ENCODE measurements at places on chromosomes 4 and X.

DNA sequence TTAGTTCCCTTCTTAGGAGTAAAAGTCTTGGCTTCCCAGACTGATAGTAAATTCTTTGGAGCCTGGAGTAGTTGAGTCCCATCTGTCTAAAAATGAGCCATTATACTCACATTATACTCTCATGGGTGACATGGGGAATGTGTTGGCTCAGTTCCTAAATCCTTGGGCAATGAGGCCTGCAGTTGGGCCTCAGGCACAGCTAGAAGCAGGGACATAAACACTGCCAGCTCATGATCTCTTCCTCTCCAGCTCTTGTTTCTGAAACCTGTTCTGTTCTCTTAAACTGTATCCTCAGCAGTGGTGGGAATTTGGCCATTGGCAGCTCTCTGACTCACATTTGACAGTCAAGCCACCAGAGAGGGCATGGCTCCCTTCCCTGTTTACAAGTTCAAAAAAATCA lies 212.5 kb downstream of the SPATA18 start:
- DNase-seq = no peak

GRCh38 chr4:14177987-14178386 lies 550.5 kb upstream of the BOD1L1 start:
- no peak for DNase-seq

DNA sequence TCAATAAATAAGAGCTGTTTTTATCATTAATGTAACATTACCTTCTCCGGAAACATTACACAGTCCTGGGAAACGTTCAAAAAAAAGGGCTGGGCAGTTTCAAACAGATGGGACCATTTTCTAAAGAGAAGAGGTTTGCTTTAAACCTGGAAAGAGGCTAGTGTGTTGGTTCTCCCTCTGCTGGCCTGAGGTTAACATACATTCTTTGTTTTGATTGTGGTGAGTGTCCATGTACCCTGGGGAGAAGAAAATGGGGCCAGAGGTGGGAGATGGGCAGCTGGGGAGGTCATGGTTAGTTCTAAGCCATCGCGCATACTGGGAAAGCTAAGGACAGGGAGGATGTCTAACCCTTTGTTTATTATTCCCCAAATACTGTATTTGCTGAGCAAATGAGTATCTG lies 194.7 kb downstream of the CPEB2 start:
- no peak for DNase-seq

DNA sequence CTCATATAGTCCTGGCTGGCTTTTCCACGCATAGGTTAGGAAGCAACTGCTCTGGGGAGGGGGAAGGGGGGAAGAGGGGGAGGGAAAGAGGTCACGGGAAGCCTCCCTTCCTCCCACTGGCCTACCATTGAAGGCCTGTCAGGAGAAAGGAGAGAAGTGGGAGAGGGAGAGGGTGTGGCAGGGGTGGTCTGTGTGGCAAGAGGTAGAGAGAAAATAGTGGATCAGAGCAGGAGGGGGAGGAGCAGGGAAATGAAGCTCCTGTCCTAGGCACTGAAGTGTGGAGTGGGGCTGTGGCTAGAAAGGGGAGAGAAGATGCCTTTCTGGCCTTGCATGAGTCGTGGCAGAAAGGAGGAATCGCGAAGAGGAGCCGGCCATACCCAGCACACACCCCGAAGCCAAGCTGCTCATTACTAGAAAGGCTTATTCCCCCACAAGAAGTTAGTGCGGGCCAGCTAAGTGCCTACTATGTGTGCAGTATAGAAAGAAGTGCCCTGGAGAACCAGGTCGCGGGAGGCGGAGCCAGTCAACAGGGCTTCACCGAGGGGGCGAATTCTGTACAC lies 1.1 kb upstream of the TMEM164 start:
- DNase-seq = no peak

GRCh38 chr4:106893903-106894302 lies 142.2 kb downstream of the DKK2 start:
- no peak for DNase-seq

GRCh38 chr4:15899511-15899910 lies 39.0 kb downstream of the FGFBP1 start:
- DNase-seq = no peak

DNA sequence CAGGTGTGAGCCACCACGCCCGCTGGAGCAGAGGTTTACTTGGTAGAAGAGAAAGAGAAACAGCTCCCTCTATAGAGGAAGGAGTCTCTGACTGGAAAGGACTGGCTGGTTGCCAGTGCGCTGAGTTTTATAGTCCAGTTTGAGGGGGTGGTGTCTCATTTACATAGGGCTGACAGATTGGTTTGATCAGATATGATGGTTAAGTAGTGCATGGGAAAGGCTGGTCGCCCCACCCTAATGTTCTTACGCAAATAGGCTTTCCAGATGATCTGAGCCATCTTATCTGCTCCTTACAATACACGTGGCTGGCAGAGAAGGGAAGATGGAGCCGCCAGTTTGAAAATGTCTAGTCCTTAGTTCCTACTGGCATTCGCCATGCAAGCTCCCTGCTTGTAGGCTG lies 439.5 kb downstream of the NAF1 start:
- no peak for DNase-seq

DNA sequence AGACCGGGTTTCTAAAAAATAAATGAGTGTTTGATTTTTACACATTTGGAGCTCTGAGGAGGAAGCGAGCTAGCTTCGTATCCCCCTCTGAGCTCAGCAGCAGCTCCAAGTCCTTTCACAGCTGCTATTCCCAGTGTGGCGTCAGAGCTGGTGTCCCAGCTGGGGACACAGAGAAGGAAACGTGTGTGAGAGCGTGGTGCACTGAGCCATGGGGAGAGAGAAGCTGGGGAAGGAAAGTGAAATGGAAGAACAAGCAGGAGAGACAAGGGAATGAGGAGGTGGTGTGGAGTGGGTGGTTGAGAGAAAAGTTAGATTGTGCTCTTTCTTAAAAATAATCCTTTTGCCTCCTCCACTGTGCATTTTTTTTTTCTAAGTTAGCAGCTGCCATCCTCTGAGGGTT lies 79.5 kb upstream of the SLC4A4 start:
- DNase-seq = no peak

GRCh38 chr4:102675141-102675540 lies 85.6 kb downstream of the MANBA start:
- no peak for DNase-seq

DNA sequence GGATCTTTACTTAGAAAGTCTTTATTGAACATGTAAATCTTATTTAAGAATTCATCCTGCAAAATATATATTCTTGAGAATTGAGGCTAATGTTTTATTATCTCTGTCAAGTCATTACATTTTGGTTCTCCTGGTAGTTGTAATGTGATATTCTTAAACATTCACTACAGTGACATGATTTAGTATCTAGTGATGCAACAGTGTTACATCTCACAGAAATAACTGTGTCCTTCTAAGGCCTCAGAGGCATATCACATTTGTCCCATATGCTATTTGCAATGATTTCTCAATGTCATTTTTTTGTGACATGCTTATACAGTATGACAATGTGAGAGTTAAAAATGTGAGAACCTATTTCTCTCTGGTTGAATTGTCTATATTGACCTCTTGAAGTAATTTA lies 34.1 kb downstream of the PRRG1 start:
- no peak for DNase-seq

GRCh38 chr4:80489798-80490197 lies 154.3 kb downstream of the CFAP299 start:
- DNase-seq = no peak

GRCh38 chrX:75365243-75365975 lies 91.5 kb downstream of the UPRT start:
- DNase-seq = no peak

GRCh38 chr4:98657531-98658286 lies 702 bp downstream of the TSPAN5 start:
- no peak for DNase-seq

DNA sequence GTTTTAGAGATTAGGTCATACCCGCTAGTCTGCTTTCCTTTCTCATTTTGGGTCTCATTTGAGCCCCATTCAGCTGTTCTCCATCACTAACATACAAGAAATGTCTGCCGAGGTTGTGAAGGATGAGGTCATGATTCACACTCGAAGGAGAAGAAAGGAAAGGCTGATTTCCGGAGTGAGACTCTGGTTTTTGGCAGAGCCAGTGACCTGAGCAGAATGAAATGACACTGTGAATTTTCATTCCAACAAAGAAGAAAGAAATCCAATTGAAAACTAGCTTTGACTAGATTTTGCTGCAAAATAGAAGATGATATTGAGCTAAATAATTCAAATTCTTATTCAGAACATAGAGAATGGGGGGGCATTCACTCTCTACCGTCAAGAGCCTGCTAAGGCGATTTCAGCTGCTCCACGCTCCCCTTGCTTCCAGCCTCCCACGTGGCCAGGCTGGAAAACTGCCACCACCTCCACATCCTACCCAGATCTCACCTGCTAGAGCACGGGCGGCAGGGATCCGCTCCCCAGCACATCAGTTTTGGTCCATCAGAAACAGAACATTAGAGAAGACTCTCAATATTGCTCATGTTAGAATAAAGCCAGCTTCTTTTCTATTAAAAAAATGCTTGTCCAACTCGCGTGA lies 39.0 kb downstream of the F11 start:
- DNase-seq = no peak

- DNase-seq = no peak
Measured at GRCh38 chr4:11480683-11481082, 52.0 kb upstream of the HS3ST1 start.

GRCh38 chr4:1637580-1638271 lies 46.4 kb downstream of the FAM53A start:
- DNase-seq = no peak

GRCh38 chr4:53103481-53103880 lies 241.4 kb downstream of the RASL11B start:
- no peak for DNase-seq

DNA sequence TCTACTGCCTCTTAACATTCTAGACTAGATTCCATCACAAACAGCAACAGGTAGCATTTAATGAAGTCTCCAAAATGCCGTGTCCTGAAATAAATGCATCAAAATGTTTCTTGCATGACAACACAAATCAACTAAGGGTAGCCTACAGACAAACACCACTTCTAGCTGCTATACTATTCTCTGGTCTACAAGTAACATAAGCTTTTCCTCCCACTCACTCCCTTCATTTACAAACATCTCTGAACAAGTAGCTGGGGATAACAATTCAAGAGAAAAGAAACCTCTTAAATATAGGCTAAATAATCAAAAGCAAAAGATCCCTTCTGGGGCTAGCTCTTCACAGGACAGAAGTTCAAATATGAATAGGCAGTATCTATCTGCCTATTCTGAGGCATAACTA lies 20.8 kb downstream of the PPP3CA start:
- no peak for DNase-seq

DNA sequence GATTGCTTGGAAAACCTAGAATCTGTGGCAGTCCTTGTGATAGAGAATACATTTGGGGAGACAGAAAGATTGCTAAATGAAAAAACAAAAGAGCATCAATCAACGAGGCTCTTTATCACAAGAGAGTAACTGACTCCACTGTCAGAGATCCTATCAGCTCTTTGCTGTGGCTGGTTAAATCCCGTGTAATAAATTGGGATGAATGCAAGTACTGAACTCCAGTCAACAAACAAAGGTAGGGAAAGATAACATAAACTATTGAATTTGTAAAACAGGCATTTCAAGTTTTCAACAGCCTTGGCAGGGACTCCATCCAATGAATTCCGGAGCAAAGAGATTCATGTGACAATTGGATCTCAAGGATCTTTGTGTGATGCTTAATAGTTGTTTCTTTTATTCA lies 21.3 kb downstream of the MMRN1 start:
- DNase-seq = no peak

- no peak for DNase-seq
Measured at GRCh38 chr4:98945297-98945850, 16.4 kb upstream of the EIF4E start.

GRCh38 chr4:184972991-184973390 lies 45.3 kb upstream of the HELT start:
- no peak for DNase-seq

Data from omental fat pad (tissue), 4 donors.